ENCODE measurements at places on chromosomes 4 and X.

GRCh38 chr4:25937801-25938200, 23.8 kb downstream of the SMIM20 start:
- DNase-seq: no peak

DNA sequence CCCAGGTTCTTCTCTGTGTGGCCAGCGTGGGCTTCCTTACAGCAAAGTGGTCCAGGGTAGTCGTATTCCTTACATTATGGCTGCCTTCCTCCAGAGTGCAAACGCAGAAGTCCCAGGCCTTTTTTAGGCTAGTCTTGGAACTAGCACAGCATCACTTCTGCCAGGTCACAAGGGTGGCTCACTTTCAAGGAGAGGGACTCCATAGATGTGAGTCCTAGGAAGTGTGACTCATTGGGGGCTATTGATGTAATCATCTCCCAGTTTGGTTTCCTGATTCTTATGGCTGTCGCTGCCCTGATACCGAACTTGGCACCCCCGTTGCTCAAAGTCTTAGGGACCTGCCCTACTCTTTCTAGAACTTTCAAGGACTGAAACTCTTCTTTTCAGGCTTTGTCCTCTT, 140.0 kb downstream of the DCK start:
- DNase-seq: no peak

DNA sequence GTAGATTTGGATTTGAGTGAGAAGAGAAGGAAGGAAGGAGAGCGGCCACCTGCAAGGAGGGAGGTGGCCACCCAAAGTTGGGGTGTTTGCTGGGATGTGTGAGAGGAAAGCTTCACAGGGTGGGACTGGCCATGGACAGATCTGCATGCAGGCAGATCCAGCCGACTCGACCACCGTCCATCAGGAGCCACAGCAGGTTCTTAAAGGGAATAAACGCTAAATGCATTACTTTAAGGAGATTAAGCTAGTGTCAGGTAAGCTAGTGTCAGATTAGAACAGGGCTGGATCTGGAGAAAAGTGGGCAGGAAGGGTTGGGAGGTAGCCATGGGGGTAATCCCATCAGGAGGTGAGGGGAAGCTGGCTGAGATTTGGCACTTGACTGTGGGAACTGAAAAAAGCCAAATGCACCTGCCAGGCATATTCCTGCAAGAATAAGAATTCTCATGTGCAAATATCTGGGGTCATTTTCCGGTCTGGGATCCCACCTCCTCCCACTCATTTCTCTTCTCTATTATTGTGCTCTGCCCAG, 79.6 kb downstream of the MGST2 start:
- DNase-seq: no peak

DNA sequence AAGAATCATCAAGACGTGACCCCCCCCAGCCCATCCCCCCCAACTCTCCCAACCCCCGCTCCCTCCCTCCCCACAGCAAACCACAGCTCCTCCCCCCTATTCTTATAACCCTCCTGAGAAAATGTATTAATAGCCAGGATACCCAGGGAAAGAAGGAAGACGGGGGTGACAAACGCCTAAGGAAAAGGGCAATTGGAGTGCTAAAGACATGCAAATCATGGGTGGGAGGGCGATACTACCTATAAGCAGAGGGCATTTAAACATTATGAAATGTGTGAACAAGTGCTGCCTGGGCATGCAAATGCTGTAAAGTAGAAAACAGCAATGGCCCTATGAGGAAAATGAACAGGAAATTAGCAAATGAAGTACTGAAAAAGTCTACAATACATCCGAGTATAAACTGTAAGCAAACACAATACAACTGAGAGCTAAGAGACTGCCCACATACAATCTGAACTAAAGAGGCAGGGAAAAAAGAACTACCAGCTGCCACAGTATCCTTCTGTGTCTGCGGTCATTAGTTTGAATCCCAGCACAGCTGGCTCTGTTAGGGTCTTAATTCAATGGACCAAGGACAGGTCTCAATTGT, 2.4 kb downstream of the CXXC4 start:
- DNase-seq: peak; percentile 62

- no peak for DNase-seq
These were observed 24.7 kb upstream of the CT47A1 start for GRCh38 chrX:121010218-121010617.

DNA sequence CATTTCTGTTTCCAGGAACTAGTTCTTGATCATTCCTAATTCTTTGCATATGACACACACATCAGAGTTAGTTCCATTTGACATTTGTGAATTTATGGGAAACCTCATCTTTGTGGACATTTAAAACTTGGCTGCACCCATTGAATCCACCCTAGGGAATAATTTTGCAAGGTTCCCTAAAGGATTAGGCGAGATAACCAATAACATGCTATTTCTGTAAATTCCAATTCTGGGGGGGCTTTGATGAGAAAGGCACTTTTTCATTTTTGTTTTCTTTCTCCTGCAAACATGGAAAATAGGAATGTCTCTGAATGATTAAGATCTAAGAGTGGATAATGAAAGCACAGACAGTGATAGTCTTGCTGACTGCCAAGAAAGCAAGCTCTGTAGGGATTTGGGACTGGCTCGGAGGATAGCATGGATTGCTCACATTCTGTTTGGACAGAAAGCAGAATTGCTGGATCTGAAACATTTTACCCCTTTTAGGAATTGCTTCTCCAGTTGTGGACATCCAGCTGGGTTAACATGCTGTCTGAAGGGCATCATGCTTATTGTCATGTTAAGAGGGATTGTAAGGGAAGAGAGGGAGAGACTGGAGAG, 145.1 kb downstream of the NHS start:
- no peak for DNase-seq

DNA sequence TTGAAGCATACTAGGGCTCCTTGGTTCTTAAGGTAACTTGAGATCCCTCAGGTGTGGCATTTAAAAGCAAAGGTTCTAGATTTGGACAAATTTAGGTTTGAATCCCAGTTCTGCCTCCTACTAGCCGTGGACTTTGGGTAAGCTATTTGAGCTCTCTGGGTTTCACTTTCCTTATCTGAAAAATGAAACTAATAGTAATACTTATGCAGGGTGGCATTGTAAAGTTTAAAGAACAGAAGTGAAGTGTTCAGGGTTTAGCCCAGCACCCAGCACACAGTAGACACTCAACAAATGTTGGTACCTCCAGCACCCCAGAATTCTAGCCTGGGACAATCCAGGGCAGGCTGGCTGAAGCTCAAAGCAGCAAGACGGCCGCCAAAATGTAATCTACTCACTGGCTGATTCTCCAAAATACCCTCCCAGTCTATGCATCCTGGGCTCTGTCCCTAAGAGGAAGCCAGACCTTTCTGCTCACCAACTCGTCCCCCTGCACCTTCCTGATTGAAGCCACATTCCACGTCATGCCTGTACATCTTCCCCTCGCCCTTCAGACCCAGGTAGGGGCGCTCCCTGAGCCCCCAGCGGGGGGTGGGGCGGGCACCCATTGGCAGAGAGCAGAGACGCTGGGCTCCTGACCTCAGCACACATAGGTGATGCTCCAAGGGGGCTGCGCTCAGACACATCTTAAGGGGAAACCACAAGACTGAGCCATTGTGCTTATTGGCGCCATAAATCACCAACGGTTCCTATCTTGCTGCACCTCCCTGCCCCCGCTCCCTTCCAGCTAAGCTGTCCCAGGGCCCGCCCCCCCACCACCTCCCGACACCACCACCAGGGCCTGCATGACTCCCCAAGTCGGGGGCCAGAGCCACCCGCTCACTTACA, 160.6 kb downstream of the BCOR start:
- no peak for DNase-seq

DNA sequence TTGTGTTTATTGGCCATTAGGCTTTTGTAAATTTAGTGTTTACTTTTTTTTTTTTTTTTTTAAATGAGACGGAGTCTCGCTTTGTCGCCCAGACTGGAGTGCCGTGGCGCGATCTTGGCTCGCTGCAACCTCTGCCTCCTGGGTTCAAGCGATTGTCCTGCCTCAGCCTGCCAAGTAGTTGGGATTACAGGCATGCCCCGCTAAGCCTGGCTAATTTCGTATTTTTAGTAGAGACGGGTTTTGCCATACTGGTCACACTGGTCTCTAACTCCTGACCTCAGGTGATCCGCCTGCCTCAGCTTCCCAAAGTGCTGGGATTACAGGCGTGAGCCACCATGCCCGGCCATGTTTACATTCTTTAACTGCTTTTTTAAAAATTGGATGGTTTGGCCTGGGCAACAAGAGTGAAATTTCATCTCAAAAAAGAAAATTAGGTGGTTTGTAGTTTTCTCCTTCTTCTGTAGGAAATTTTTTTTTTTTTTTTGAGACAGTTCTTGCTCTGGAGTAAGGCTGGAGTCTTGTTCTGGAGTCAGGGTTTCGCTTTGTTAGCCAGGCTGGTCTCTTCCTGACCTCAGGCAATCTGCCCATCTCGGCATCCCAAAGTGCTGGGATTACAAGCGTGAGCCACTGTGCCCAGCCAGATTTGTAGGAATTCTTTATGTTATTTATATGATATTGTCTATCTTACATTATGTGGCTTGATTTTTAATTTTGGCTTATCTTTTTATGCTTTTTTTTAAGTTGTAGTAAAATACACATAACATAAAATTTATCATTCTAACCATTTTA, 15.1 kb downstream of the UBE2K start:
- no peak for DNase-seq

DNA sequence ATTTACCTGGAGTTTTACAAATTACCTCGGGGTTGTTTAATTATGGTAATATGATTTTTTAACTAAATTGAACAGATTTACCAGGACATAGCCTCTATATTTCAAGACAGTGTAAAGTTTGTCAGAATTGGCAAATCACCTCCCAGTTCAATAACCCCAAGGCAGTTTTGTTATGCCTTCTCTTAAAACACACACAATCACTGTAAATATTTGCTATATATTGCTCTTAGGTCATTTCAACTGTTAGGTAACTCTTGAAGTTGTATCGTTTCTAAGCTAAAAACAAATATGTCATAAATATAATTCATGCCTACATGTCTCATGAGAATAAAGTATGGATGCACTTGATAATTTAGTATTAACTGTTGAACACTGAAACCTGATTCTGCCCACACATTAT, 24.1 kb downstream of the PDLIM5 start:
- no peak for DNase-seq

GRCh38 chr4:152620915-152621314, 58.9 kb downstream of the TMEM154 start:
- DNase-seq: no peak

DNA sequence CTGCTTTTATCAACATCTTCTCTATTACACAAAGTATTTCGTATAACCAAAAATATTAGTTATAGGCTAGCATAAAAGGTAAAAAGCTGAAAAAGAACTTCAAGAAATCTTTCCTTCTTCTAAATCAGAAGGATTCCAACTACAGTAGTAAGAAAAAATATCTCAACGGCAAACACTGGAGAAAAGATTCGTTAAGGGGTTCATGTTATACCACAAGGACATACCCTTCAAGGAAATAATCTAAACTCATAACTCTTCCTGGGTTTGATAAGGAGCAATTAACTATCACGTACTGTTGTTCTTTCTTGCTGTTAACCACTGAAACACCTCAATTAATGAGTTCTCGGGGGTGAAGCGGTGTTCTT, 1.5 kb downstream of the SMIM14 start:
- DNase-seq: no peak

GRCh38 chr4:147753047-147753446, 21.2 kb downstream of the ARHGAP10 start:
- DNase-seq: no peak

GRCh38 chr4:26787461-26788340, 72.9 kb upstream of the STIM2 start:
- no peak for DNase-seq

DNA sequence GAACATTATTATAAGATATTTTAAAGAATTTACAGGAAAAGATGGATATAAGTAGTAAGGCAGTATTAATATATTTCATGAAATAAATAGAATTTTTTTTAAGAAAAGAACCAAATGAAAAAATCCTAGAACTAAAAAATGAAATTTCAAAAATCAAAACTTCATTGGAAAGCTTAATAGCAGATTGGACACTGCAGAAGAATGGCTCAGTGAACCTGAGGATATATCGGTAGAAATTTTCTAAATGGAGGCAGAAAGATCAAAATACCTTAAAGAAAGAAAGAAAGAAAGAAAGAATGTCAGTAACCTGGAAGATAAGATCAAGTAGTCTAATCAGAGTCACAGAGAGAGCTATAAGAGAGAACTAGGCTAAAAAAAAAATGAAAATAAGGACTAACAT, 21.3 kb upstream of the FAM13A start:
- no peak for DNase-seq

DNA sequence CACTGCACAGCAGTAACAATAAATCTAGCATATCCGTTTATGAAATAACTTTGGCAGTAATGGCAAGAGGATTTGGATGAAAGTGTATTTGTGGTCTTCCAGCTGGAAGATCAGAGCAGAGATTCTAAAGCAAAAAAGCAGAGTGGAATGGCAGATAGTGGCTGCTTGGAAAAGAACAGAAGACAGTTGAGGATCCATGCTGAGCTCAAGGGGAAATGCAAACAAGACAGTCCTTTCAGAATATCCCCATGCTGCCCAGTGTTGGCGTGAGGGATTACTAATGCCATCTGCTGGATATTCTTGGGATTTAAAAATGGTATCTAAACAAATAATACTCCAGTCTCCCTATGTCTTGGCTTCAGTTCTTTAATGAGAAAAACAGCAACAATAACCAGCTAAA, 629.1 kb upstream of the ATOH1 start:
- peak; percentile 80 for DNase-seq

- DNase-seq: no peak
These were observed 24.1 kb upstream of the TMEM271 start for GRCh38 chr4:600166-600565.

GRCh38 chr4:152267811-152268210, 268.1 kb downstream of the FBXW7 start:
- DNase-seq: no peak

DNA sequence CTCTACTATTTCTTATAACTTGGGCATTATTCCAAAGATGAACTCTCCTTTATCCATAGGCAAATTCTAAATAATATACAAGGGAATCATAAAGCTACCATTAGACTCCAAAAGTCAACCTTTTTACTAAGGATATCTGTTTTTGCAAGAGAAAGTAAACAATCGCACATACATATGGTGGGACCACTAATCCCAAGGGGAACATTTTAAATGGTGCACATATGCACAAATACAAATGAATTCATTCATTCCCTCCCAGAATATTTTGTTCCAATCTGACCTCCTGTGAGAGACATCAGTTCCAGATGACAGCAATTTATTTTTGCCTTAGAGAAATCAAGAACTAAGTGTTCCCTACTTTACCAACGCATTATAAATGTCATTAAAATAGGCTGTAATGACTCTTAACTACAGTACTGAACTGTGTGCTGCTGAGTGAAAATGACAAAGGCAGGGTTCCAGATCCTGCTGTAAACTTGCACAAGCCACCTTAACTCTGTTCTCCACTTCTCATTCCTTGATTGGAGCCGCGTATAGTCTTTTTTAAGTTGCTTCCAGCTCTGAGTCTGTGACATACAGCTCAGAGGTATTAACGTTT, 2.0 kb downstream of the DHX15 start:
- DNase-seq: no peak

Data from cerebellar cortex (tissue), 1 donor.